ENCODE measurements at places on chromosomes 6 and 20.

- no peak for DNase-seq
These were observed 23.0 kb upstream of the ECHDC1 start for GRCh38 chr6:127366282-127367022.

DNA sequence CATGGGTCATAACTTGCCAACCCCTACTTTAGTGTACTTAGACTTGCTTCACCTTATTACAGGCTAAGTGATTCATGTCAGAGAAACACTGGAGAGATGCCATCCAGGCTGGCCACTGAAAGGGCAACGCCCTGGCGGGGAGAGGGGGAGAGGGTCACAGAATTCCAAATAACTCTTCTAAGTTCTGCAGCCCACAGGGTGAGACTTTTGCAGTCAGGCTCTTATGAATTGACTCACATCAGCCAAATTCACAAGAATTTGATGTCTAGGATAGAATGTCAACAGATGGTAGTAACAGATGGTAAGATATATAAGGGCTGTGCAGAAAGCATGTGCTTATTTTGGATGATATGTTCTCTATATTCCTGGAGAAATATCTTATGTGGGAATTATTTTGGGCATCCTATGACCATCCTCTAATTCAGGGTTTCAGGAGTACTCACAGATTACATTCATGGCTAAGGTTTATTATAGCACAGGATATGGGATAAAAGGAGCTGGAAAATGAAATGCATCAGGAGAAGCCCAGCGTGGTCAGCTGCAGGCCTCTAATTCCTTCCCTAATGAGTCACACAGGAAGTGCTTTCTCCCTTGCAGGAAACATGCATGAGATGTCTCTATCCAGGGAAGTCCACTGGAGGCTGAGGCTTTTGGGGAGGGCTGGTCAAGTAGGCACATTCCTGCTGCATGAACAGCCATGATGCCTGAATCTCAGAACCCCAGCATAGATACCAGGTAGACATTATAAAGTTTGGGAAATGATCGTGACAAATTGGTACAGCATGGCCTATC lies 58.7 kb upstream of the RIN2 start:
- no peak for DNase-seq

DNA sequence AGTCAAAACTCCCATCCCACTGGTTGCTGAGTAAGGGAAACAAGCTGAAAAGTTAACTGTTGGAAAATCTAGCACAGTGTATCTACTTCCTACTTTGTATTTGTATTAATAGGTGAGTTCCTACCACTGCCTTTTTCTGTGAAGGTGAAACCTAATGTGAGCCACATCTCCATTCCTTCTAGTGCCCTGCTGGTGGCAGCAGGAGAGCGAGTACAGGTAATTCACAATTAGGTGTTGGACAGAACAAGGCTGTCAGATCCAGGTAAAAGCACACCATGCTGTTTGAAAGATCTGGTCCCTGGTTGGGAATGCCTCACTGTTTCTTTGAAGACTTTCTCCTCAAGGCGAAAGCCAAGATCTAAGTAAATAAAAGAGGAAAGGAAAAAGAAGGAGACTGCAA lies 528.4 kb downstream of the PKHD1 start:
- DNase-seq, result no peak

- no peak for DNase-seq
These were observed 1.6 kb upstream of the HLA-DQA1 start for GRCh38 chr6:32635526-32636123.

DNA sequence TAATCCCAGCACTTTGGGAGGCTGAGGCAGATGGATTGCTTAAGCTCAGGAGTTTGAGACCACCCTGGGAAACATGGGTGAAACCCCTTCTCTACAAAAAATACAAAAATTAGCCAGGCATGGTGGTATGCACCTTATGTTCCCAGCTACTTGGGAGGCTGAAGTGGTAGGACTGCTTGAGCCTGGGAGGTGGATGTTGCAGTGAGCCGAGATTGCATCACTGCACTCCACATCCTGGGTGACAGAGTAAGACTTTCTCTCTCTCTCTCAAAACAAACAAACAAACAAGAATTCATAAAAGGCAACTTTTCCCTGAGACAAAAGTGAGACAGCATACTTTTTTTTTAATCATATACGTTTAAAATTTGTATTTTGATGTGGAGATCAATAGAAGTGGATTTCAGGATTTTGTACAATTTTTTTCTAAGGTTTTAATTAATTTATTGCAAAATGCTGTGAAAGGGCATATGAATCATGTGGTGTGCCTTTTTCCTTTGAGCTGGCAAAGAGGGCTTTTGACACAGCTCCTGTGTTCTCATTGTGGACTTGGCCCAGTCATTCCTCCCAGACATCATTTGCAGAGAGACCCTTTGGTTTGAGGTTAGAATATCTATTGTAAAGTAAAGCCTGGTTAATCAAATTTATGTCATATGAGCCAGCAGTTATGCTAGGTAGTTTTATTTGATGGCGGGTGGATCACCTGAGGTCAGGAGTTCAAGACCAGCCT lies 77.1 kb downstream of the TULP4 start:
- DNase-seq, result no peak

GRCh38 chr20:17437251-17437650 lies 93.9 kb downstream of the BFSP1 start:
- DNase-seq, result no peak

DNA sequence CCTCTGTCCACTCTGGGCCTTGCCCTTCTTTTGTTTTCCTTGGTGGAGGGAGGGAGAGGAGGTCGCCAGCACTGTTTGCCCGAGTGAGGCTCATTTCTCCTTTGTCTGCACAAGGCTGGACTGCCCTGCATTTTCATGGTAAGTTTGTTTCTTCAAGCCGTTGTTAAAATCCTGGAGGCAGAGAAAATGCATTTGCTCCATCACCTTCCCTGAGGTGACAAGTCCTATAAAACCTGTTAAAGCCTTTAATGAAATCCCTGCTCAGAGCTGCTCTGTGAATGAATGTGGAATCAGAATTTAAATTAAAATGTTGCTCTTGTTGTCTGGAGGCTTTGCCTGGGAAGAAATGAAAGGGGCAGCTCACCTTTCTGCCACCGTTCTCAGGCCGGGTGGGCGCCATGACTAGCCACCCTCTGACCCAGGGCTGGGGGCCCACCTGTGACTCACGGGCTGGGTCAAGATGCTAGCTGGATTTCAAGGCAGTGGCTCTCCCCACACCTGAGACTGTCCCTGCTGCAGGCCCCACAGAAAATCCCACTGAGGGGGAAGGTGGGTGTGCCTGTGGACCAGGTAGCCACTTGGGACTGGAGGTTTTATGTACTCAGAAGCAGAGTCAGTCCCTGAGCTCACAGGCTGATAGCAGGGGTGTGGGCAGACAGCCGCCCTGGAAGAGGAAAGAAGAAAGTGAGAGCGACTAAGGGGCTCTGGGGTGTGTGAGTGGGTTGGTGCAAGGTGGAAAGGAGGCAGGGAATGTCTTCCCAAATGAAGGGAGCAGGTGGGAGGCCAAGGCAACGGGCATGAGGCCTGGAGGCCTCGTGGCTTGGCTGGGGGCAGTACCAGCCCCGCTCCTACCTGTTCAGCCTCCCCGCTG lies 24.0 kb upstream of the MYT1 start:
- DNase-seq, result peak; percentile 46

GRCh38 chr6:149717588-149718458 lies at the start of gene LATS1:
LATS1 (minus strand) TSS chr6:149718101; CDS start chr6:149702126, 15,975 bp downstream.
- DNase-seq, result peak; percentile 96

GRCh38 chr20:41340327-41341055 lies at the start of gene LPIN3:
LPIN3 (plus strand) TSS chr20:41340821; CDS start chr20:41345804, 4,983 bp downstream.
- DNase-seq, result peak; percentile 94

GRCh38 chr6:137989664-137990063 lies 117.6 kb downstream of the PERP start:
- DNase-seq, result no peak

DNA sequence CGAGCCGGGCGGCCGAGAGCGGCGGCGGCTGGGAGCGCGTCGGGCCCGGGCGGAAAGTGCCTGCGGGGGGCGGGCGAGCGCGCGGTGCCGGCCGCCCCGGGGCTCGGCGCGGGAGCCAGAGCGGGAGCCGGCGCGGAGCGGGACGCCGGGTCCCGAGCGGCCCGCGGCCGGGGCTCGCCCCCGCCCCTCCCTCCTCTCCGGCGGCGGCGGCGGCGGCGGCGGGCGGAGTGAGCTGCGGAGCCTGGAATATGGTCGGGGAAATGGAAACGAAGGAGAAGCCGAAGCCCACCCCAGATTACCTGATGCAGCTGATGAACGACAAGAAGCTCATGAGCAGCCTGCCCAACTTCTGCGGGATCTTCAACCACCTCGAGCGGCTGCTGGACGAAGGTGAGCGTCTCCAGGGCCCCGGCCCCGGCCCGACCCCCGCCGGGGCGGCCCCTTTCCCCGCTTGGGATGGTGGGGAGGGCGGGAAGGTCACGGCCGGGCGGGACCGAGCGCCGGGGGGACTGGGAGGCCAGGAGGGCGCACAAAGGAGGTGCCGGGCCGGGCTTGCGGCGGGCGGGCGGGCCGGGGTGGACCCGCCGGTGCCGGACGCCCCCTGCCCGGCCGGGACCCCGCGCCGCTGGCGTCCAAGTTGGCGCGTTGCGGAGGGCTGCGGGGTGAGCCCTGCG lies 565 bp downstream of the QKI start:
- DNase-seq, result peak; percentile 73

DNA sequence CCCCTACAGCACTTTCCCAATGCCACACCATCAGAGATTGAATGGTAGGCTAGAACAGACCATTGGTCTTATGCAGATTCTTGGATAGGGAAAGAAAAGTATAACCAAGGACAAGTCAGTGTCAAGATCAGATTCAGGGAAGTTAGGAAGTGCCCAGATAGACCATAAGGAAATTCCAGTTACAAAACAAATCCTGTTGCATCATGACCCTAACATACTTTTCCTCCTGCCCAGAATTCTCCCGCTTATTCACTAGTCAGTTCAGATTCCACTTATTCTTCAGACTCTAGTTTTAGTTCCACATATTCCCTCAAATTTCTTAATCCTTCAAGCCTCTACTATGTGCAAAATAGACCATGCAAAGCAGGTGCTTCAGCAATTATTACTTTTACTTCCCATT lies 20.7 kb downstream of the METTL24 start:
- DNase-seq, result no peak

DNA sequence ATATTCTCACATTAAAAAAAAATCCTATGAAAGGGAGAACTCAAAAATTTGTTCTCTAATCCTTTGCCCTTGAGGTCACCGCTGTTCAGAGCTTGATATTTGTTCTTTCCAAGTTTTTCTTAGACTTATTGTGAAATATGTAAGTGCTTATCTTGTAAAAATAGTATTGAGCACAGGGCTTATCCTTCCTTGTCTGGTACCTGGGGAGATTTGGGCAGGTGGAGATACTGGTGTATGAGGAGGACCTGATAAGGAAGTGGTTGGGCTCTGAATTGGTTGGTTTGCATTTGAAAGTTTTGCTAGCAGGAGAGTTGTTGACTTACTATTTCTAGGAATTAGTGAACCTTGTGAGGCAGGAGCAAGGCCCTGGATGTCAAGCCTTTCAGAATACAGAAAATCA lies 28.9 kb upstream of the ANKEF1 start:
- DNase-seq, result no peak

- DNase-seq, result no peak
These were observed 886.7 kb downstream of the TBC1D32 start for GRCh38 chr6:120447605-120448004.

DNA sequence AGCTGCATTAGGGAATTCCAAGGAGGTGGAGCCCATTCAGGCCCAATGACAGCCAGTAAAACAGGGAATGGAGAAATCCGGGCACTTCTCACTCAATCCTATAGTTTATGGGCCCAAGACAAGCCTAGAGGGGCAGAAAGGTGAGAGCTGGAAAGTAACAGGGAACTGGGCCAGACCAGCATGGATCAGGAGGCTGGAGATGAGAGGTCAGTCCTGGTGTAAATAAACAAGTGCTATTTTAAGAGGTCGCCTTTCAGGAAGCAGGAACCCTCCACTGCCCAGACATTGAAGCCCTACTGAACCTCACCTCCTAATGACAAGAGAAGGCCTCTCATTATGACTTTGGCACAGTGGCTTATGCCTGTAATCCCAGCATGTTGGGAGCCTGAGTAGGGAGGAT lies 57.2 kb upstream of the TGM3 start:
- no peak for DNase-seq

- no peak for DNase-seq
These were observed 9.7 kb downstream of the TFAP2D start for GRCh38 chr6:50722829-50723554.

DNA sequence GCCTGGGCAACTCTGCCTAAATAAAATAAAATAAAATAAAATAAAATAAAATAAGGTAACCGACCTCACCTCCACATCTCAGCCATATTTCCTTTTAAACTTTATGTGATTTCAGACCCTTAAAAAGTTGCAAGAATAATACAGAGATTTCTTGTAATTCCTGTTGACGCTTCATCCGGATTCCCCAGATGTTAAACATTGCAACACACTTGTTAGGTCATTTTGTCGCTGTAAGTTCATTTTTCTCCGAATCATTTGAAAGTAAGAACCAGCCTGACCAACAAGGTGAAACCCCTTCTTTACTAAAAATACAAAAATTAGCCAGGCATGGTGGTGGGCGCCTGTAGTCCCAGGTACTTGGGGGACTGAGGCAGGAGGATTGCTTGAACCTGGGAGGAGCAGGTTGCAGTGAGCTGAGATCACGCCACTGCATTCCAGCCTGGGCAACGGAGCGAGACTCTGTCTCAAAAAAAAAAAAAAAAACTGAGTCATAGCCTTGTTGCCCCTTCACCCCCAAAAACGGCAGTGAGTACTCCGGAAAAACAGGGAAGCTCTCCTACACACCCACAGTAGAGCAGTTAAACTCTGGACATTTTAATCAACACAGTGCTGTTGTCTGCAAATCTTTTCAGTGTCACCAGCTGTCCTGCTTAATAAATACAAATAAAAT lies 5.9 kb downstream of the PYGB start:
- DNase-seq, result peak; percentile 23

GRCh38 chr6:94045099-94045829 lies 625.9 kb upstream of the EPHA7 start:
- DNase-seq, result no peak

DNA sequence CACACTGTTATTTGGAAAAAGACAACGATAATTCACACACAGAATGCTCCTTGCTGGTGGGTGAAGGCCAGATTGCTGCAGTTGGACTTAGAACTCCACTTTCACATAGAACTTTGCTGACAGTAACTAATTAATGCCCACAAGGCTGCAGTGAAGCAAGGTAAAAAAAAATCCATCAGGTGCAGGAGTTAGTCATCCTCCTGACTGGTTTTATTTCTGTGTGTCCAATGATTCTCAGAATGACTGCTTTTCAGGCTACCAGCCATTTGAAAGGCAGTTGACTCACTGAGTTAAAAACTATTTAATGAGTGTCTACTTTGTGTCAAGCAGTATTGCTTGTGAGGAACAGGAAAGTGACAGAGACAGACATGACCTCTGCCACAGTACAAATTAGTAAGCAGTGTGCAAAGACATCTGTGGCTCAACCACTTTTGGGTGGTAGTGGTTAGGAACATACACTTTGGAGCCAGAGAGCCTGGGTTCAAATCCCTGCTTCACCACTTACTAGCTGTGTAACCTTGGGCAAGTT lies 41.9 kb downstream of the ELOVL5 start:
- DNase-seq, result no peak

- no peak for DNase-seq
These were observed 47.1 kb upstream of the TMEM181 start for GRCh38 chr6:158512809-158513208.

- no peak for DNase-seq
These were observed 29.9 kb downstream of the COX4I2 start for GRCh38 chr20:31667315-31668285.

GRCh38 chr6:4910037-4910760 lies 93.6 kb downstream of the RPP40 start:
- DNase-seq, result no peak

Measured in suprapubic skin (tissue), 4 donors.